Stimulated activated CD4-positive, alpha-beta T cell treated with anti-CD3 and anti-CD28 coated beads, Interleukin-2, amount 100 ng/mL, for 4 hours (primary cell): ENCODE measurements at places on chromosomes 5 and 9.

DNA sequence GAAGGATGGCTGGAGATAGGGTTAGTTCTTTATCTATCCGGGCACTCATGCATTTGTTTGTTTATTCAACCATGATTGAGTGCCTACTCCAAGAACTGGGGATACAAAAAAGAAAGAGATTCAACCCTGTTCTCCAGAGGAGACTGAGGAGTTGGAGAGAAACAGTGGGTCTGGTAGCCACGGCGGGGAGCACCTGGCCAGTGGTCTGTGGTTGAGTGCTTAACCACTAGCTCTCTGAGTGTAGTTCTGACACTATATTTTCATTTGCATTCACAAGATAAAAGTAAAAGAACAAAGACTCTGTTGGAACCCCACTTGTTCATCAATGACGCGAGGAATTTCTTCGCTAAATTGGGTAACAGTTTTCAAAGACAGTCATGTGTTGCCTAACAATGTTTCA is 295.5 kb upstream of the MSX2 start:
- DNase-seq, result no peak

- no peak for DNase-seq
Observed at GRCh38 chr9:1285526-1285925, 235.4 kb downstream of the DMRT2 start.

DNA sequence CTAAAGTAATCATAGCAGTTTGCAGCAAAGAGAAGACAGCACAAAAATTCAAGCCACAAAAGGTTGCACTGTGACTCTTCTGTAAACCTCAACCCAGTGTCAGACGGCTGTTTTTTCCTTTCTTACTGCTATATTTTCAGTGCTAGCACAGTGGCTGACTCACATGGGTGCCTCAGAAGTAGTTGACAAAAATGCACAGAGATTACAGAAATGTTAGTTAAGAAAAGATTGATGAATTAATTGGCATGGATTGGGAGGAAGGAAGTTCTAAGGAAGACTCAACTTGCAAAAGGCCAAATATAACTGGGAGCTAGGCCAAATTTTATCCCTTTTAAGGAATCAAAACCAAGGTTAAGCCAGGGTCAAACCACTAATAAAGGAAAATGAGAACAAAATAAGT is 43.7 kb upstream of the ITGA1 start:
- DNase-seq, result peak; percentile 24

DNA sequence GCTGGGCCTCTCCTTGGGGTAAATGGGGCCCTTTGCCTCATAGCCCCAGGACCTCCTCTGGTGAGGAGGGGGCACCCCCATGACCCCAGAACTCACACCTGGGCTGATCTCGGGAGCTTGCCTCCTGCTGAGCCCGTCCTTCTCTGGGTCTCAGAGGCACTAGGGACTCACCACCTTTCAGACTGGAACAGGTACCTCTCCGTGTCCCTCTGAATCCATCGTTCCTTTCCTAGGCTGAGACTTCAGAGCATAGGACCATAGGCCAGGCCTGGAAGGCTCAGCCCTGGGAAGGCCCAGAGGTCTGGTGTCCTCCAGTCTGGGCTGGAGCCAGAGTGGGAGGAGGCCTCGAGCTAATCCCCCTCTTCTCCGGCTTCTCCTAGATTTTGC is 97.9 kb downstream of the CACNA1B start:
- no peak for DNase-seq

DNA sequence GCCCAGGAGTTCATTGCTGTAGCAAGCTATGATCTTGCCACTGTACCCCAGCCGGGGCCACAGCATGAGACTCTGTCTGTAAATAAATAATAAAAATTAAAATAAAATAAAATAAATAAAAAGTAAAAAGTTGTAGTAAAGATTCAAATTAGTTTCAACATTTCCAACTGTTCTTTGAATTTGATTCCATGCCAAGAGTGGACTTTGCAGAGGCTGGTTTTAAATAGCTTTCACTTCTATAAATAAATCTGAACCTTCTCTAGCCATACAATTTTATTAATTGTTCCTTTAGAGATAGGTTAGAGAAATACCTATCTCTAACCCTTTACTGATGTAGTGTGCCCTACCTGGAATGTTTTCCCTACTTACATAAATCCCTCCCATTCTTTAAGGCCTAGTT is 129.7 kb upstream of the SLIT3 start:
- no peak for DNase-seq

- DNase-seq, result peak; percentile 50
Observed at GRCh38 chr5:154202379-154203260, 12.1 kb downstream of the GALNT10 start.

DNA sequence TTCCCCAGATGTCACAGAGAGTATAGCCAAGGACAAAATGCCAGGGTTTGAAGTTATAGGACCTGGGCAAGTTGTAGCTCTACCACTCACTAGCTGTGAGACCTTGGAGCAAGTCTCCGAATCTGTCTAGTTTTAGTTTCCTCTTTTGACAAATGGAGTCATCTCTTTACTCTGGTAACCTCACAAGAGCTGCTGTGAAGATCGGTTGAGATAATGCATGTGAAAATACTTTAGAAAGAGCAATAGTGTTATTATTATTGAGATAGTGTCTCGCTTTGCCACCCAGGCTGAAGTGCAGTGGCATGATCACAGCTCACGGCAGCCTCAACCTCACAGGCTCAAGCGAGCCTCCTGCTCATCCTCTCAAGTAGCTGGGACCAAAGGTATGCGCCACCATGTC is 117.9 kb upstream of the NR5A1 start:
- no peak for DNase-seq

DNA sequence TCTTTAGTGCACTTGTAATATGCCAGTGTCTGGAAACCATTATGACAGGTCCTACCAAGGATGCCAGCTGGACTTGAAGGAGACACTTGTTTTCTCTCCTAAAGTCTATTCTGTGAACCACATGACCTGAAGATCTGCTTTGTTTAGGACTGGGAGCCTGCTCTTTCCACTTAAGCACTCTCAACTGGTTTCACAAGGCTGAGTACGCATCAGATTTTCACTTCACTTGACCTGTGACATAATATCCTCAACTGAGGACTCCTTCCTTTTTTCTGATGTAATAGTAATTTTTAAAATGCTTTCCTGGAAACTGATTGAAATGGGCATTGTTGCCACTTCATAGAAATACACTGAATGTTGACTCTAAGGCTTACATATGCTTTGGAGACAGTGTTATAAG is 52.2 kb downstream of the PDE8B start:
- no peak for DNase-seq

DNA sequence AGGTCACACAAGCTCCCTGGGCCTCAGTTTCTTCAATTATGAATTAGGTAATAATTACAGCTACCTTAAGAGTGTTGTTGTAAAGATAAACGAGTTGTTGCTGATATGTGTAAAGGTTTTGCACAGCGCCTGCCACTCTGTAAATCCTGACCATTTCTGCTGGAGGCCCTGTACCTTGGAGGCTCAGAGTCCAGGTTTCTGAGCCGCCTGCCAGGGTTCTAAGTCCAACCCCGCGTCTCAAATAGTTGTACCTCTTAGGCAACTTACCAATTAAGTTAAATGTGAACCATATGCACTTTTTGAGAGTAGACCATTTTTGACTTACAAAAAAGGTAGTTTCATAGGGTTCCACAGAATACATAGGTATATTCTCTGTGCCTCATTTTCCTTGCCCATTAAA is 156.8 kb upstream of the KLF9 start:
- no peak for DNase-seq

DNA sequence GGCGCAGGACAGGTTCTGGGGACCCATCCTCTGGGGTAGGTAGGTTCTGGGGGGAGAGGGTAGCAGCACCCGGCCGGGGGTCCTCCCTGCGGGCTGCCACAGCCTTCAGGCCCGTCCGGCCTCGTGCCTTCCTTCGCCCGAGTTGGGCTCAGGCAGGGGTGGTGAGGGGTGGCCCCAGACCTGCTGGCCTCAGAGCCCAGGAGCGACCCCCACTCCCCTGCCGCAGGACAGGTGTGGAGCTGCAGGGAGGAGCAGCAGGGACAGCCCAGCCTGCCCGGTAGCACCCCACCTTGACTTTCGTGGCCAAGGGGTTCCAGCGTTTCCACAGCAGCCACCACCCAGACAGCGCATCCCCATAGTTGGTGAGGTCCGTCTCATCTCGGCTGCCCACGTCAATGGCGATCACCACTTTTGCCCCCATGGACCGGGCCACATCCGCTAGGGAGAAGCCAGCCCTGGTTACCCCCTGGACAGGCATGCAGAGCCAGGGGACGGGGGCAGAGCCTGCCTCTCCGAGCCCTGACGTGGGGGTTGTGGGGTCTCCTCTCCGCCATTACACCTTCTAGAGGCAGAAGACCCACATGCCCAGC is 3.4 kb upstream of the NSMF start:
- DNase-seq, result no peak

GRCh38 chr9:18834740-18835361 is 198.2 kb downstream of the SAXO1 start:
- DNase-seq, result no peak
